MG63 (cell line): ENCODE measurements at places on chromosomes 11 and 22.

- peak; percentile 19 for DNase-seq
Measured at GRCh38 chr11:45885274-45885920, at the start of gene MAPK8IP1. Gene MAPK8IP1, plus strand, starts transcription at chr11:45885651. Its CDS starts 170 bp downstream, at chr11:45885821.

- no peak for DNase-seq
Measured at GRCh38 chr22:43260331-43261231, 73.6 kb upstream of the TTLL12 start.

- no peak for DNase-seq
Measured at GRCh38 chr11:67464411-67465188, 4.5 kb downstream of the TMEM134 start.

DNA sequence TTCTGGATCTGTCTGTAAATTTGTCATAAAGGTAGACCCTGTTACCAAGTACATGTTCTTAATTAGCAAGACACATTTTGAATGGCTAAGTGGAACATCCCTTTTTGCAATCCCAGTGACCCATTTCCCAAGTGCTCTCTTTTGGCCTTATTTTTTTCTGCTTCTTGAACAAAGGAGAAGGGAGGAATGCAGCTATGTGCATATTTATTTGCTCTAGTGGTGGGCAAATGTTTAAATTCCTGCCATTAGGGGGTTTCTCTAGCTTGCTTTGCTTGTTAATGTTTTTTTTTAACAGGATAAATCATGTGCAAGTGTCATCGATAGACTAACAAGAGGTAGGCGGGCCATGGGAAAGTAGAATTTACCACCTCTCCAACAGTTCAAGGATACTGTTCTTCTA is 135.7 kb downstream of the COMMD9 start:
- DNase-seq: no peak

DNA sequence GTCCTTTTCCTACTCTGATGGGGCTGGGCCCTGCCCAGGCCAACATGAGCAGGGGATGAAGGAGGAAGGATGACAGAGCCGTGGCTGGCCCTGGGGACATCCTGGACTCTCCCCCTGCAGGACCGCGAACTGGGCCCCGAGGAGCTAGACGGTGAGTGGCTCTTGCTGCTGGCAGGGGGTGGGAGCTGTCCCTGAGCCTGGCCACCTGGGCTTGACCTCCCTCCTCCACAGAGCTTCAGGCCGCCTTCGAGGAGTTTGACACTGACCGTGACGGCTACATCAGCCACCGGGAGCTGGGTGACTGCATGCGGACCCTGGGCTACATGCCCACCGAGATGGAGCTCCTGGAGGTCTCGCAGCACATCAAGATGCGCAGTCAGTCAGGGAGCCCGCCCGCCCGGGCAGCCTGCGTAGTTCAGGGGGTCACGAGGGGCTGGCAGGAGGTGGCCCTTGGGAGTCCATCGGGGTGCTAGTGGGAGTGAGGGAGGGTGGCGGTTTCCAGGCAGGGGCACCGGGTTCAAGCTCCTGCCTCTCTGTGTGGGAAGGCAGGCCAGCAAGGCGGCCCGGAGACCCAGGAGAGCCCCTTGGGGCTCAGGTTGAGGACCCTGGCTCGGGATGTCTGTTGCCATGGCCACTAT is 1.0 kb downstream of the CABP4 start:
- DNase-seq: no peak

- DNase-seq: peak; percentile 49
Measured at GRCh38 chr11:128831174-128832120, 35.6 kb downstream of the KCNJ1 start.

DNA sequence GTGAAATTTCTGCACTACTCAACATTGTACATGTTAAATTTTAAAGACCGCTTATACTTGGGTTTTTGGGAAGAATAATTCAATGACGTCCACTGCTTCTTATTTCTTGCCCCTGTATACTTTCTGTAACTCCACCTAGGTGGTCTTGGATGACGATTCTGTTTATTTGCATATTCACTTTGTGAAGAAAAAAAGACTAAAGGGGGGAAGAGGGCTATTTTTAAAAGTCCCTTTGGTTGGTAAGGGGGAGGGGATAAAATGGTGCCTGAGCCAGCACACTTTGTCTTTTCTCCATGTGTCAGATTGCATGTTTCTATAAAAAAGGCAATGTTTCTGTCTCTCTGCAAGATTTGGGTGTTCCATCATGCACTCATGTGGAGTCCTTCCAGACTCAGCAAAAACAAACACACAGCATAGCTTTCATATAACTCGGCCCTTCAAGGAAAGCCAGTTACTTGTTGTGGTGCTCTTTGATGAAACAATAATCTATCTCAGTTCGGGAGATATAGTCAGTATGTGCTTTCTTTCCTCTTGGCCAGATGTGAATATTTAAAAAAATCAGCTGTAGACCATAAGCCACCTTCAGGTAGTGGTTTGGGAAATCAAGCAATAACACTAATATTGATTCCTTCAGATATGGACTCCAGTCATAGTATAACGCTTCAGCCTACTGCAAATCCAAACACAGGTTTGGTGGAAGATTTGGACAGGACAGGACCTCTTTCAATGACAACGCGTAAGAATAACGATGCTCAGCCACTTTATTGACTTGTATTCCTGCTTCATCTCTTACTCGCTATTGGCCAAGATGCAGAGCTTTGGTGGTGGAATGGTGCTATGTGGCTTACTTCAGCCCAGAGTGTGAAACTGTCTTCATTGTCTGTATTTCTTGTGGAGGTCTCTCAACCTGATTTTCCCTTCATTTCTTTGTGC is 68.8 kb downstream of the CD44 start:
- no peak for DNase-seq

- no peak for DNase-seq
Measured at GRCh38 chr11:117668321-117668751, 128.7 kb downstream of the DSCAML1 start.

DNA sequence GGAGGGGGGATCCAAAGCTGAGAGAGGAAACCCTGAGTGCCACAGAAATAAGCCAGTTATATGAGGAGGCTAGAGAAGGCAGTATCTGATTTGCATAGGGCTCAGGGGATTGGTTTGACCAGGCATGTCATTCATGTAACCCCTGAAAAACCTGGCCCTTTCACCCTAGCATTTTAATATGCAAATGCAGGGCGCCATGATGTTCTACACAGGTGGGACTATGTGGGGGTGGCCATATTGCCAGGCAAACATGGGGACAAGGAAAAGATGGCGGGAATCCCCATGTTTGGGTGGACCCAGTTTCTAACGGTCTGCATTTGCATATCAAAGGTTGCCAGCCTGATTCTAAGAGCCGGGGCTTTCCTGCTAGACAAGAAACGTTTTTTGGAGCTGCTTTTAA is 27.2 kb downstream of the CSF2RB start:
- DNase-seq: no peak

DNA sequence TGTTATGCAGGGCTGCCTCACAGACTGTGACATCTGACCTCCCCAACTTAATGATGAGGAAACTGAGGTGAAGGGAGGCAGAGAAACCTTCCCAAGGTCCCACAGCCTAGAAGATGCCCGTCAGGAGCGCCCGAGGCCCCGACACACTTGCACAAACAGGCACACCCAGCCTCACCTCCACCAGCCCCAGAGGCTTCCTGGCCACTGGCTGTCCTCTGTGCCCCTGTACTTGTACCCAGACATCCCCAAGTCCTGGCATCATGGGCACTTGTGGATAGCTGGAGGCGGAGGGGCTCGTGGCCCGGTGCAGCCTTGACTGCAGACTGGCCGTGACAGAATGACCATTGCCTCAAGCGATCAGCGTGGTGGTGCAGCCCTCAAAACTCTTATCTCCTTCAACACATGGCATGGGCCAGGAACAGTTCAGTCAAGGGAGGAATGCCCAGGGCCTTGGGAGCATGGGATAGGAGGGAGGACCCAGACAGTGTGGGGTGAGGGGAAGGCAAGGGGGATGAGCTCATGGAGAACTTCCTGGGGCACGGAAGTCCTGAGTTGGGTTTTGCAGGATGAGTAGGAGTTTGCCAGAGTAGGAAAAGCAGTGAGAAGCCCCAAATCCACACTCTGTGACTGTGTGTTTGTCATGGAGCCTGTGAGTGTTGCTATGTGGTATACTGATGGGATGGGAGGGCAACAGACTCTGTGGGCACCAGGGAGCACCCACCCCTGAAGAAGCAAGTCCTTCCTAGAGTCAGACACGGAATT is 25.8 kb upstream of the PPARA start:
- no peak for DNase-seq

GRCh38 chr22:41925783-41926460 is 684 bp downstream of the TNFRSF13C start:
- peak; percentile 43 for DNase-seq

DNA sequence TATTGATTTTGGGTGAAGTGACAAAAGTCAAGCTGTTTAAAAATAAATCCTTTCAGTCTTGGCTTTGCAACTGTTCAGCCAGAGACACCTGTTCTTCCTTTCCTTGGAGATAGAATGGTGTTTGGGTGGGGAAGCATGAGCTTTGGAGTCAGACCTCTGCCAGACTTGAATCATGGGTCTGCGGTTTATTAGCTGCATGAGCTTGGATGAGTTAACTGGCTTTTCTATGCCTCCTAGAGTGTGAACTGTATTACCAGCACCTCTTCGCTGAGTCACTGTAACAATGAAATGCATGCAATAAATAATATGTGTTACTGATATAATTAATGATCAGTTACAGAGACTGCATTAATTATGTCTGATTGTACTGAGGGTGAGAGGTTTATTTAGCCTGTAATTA is 13.5 kb upstream of the MYEOV start:
- peak; percentile 76 for DNase-seq

DNA sequence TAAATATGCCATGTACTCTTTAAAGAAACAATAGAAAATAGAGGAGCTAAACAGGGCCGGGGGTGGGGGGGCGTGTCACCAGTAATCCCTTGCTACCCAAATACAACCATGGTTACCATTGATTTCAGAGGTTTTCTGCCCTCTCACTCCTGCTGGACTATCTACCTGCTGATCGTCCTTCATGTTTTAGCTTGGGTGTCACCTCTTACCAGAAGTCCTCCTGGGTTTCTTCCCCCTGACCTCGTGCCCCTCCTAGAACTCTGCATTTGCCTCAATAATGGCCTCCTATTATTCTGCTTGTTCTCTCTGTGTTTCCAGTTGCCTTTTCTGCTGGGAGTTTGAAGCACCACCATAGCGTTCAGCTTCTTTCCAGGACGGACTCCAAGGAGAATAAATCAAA is 9.4 kb upstream of the PVALB start:
- DNase-seq: no peak

GRCh38 chr22:27494785-27495184 is 306.8 kb downstream of the MN1 start:
- DNase-seq: no peak

DNA sequence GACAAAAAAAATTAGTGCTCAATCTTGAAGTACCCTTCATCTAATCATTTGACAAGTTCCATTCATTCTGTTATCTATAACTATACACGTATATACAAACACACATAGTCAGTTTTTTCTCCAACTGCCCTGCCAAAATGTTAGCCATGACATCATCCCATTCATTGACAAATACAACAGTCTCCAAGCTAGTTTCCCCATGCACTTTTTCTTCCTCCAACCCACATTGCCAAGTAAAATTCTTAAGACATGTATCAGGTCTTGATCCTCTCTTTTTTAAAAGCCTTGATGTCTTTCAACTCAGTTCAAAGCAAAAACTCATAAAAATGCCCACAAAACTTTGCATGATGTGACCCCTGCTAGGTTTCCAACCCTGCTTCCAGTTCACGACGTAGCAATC is 58.1 kb downstream of the DDI1 start:
- peak; percentile 40 for DNase-seq

- DNase-seq: no peak
Measured at GRCh38 chr22:25182131-25183110, 17.2 kb upstream of the CRYBB3 start.
